Amniotic stem cell (primary cell): ENCODE measurements at places on chromosomes 3 and 15.

DNA sequence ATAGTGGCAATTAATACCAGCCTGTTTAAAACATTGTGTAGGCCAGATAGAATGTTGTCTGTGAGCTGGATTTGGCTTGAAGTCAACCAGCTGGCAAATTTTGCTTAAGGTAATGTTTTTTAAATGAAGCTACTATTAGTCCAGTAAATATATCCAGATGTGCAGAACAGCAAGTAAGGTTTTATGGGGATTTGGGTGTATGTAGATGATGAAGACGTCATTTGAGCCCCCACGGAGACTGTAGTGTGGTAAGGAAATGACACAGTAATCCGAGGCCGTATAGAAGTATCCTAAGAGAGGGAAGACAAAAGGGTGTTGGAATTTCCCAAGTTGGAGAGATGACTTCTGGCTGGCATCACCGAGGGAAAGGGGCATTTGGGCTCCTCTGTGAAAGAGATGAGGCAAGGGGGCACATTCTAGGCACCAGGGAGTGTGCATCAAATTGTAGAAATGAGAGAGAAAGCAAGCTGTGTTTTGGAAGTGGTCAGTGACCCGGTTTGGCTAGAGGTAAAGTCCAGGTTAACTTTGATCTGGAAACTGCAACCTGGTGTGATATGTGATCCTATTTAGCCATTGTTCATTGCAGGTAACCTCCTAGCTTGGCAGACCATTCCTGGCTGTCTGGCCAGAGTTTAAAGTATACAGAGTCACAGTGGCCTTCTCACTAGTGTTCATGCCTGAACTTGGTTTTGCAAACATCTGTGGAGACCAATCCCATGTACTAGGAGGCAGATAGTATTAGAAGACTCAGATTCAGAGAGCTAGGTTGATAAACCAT is 104.2 kb downstream of the ITPR1 start:
- DNase-seq: no peak

- no peak for DNase-seq
These were observed 39.5 kb downstream of the TNIK start for GRCh38 chr3:171420667-171421066.

- no peak for DNase-seq
These were observed 104.2 kb upstream of the SPRED1 start for GRCh38 chr15:38148471-38148870.

DNA sequence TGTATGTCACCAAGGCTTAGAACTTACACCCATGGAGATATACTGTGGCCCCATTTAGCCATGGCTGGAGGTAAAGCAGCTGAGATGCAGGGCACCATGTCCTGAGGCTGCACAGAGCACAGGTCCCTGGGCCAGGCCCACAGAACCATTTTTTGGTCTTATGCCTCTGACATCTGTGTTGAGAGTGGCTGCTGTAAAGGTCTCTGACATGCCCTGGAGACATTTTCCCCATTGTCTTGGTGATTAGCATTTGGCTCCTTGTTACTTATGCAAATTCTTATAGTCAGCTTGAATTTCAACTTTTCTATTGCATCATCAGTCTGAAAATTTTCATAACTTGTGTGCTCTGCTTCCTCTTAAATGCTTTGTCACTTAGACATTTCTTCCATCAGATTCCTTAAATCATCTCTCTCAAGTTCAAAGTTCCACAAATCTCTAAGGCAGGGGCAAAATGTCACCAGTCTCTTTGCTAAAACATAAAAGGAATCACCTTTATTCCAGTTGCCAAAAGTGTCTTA is 701.3 kb downstream of the EPHA3 start:
- no peak for DNase-seq

GRCh38 chr15:51133140-51133765 is 38.5 kb upstream of the TNFAIP8L3 start:
- no peak for DNase-seq
